Choroid plexus epithelial cell (primary cell): ENCODE measurements at places on chromosomes 13 and 19.

DNA sequence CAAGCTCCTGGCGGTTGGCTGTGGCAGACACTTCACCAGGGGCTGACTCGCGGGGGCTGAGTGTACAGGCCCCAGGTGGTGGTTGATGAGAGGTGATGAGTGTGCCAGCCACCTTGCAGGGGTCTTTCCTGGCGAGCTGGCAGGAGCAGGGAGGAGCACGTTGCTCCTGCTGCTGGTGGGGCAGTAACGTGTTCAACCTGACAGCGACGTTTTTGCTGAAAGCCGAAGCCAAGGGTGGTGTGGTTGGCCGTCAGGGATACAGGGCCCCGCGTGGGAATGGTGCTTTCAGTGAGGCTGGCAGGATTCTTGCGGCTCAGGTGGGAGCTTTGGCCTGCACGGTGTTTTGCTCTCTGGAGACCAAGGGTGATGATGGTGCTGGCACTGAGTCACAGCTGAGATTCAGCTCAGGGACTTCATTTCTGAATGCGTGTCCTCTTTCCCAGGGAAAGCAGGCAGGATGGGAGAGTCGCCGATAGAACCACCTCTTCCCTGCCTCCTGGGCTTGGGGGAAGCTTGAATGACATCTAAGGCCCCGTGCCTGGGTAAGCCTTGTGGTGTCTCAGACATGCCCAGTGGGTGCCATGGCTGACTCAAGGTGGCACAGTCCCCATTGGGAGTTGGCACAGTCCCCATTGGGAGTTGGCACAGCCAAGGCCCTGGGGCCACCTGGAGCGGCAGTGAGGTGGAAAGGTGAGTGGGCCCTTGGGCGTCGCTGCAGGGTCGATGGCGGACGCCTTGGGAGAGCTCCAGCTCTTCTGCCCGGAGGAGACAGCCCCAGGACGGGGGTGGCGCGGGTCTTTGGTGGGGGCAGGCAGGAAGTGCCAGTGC lies 8.8 kb downstream of the DAZAP1 start:
- DNase-seq = peak; percentile 61

DNA sequence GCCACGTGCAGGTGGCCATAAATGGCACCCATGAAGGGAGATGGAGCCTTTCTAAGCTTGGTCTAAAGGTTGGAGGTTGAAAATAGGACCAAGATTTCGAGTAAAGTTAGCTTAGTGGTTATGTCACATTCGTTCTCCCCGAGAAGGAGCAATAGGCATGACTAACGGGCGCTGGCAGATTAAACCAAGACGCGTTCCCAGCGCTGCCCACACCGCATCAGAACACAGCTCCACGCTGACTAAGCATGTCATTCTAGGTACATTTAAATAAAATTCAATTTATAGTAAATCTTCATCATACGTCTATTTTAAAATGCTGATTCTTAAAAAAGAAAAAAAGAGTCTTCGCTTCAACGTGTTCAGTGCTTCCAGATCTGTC lies 95.0 kb upstream of the IRS2 start:
- DNase-seq = no peak

DNA sequence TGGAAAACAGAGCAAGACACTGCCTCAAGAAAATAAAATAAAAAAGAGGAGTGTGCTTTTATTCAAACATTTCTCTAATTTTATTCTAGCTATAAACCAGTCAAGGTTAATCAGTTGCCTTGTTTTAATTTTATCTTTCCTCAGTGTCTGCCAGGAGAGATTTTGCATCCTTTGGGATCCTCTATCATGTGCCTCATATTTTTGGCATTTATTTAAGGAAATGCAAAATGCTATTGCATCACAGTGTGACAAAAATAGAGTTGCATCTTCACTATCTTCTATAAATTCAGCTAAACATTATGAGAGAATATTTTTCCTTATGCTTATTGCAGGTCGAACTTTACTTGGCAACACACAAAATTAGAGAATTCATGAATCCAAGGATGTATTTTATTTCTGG lies 639.0 kb upstream of the KLF12 start:
- no peak for DNase-seq

DNA sequence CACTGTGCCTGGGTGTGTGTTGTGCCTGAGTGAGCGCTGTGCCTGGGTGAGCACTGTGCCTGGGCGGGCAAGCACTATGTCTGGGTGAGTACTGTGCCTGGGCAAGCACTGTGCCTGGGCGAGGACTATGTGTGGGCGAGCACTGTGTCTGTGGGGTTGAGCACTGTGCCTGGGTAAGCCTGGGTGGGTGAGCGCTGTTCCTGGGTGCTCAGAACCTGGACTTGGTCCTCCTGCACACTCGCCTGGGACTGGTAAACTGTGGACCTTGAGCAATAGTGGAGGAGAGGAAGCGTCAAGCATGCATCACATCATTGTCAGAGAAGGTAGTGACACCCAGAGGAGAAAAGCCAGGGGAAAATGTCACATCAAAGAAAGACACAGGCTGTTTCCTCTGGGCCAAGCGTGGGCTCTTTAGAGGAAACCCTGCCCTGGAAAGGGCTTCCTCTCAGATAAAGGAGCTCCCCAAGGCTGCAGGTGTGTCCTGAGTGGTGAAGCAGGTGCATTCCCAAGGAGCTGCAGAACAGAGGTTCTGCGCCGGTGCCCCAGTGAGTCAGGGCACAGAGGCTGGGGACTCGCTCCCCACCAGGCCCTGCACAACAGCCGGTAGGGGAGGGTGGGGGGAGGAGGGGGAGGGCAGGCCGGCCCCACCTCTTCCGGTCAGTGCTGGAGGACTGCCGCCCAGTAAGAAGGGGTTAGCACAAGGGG lies 141.2 kb downstream of the TEX29 start:
- DNase-seq = no peak

- no peak for DNase-seq
Observed at GRCh38 chr13:59236309-59236919, 927.3 kb downstream of the DIAPH3 start.

DNA sequence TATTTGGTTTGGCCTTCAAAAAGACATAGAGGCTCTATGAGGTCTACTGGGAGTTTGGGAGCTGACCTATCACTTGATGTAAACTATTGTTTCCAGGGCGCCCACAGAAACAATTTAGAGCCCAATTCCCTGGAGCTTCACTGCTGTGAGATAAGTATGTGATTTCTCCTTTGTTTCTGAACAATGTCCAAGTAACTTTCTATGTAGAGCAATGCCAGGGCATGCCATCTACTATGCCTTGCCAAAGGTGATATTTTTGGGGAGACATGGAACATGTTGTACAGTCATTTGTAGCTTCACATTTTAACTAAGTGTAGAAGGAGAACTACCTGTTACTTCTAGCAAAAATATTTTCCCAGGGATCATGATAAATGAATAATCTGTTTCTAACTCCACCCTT lies 872.6 kb downstream of the GPC5 start:
- no peak for DNase-seq

GRCh38 chr19:30388819-30389218 lies 16.6 kb downstream of the ZNF536 start:
- DNase-seq = no peak

DNA sequence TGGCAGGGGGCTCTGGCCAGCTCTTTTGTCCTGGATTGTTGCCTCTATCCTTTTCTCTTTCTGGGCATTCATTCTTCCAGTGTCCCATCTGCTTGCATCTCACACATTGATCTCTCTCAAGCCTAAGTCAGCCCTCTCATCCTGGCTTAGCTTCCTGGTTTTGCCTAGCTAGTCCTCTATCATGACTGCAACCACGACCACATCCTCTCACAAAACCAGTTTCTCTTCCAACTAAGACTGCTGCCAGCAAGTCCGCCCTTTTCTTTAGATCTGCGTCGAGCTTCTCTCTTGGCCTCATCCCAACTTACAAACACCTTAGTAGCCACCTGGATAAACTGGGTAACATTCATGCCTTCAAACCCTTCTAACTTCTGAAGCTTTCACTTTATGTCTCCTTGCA lies 212.2 kb upstream of the HTR2A start:
- DNase-seq = no peak

DNA sequence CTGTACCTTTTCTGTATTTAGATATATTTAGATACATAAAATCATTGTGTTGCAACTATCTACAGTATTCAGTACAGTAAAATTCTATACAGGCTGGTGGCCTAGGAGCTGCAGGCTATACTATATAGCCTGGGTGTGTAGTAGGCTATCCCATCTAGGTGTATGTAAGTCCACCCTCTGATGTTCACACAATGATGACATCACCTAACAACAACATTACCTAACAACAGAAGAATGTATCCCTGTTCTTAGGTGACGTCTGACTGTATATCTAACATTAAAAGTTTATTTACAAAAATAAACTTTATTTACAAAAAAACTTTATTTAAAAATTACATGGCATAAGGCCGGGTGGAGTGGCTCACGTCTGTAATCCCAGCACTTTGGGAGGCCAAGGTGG lies 28.3 kb upstream of the ZFP30 start:
- DNase-seq = no peak

DNA sequence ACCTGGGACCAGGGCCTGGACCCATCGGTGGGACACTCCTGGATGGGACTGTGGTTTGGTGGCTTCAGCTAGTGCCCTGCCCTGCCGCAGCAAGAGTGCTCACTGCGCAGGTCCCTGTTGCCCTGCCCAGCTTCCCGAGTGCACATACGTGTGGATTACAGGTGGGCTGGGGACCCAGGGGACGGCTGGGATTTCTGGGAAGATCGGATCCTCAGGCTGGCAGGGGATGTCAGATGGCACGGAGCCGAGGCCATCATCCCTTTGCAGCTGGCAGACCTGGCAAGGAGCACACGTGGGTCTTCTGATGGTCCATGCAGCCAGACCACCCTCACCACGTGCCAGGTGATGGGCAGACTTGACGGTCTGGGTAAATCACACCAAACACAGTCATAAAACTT lies 69.3 kb downstream of the CHST8 start:
- no peak for DNase-seq

DNA sequence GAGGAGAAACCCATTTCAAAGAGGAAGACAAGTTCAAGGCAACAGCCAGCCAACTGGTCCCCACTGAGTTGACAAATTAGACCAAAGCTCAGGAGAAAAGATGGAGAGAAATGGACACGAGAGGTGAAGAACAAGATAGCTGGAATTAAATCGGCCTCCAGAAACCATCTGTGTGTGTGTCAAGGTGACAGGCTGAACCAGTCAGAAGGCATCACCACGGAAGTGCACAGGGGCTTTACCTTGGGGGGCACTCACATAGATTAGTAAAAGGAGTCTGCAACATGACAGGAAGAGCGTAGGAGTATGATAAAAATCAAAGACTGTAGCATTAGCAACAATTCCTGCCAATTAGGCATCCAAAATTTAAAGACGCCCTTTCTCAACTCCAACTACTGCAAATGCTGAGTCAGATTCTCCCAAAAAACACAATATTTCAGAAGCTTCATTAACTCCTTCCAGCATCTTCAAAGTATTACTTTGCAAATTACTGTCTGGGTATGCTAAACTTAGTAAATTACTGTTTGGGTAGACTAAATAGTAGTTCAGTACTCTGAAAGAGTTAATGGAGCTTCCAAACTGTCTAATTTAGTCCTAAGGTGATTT lies 66.2 kb downstream of the FOXO1 start:
- DNase-seq = no peak

DNA sequence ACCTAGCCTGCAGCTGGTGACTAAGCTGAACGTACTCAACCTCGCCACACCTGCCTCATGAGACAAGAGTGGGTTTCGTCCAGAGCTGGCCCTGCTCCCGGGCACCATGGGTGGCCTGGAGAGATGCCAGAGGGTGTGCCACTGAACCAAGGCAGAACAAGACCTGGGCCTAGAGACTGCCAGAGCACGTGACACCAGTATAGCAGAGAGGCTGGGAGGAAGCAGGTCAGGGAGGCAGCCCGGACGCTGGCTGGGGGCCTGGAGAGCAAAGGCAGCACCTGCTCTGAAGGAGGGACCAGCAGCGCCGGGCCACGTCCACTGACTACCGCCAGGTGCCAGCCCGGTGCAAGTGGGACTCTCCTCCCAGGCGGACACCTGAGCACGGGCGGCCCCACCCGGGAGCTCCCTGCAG lies 7.3 kb upstream of the C13orf46 start:
- peak; percentile 76 for DNase-seq

DNA sequence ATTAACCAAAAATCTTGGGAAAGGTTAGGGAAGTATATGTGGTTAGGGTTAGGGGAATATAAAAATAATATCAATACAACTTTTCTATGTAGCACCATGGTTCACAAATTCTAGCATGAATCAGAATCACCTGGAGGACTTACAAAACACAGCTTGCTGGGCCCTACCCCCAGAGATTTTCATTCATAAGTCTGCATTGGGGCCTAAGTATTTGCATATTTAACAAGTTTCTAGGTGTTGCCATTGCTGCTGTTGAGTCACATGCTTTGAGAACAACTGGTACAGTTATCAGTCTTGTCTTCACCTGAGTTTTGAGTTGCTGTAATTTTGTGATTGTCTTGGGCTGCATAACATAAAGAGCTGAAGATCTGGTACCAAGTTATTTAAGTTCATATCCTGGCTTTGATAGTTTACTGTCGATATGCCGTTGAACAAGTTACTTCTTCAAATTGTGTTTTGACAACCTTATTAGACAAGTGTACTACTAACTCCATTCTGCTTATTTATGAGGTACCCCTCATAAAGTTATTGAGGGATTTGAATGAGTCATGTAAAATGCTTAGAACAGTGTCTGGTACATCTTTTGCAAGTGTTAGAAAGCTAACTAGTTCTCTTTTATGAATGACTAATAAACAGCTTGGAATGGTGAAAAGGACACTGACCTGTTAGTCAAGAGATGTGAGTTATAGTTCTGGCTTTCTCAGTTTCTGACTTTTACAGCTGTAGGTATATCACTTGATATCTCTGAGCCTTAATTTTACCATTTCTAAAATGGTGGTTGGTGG lies 132.9 kb downstream of the PAN3 start:
- no peak for DNase-seq

DNA sequence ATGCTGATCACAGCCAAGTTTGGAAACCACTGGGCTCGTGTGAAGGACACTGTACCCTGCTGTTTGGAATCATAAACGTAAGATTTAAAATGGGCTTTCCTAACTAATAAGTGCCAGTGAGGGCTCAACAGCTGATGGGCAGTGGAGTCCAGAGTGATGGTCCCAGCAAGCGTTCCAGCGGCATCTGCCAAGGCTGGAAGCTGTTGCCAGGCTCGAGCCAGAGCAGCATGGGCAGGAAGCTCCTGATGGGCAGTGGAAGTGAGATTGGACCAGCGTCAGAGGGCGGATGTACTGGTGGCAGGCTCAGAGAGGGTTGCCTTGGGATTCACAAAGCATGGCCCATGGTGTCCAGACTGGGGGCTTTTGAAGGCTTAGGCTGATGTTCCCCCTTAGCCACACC lies 30.2 kb downstream of the COL4A2 start:
- DNase-seq = no peak

GRCh38 chr19:49488863-49489537 lies 1.6 kb downstream of the RPL13A start:
- no peak for DNase-seq

DNA sequence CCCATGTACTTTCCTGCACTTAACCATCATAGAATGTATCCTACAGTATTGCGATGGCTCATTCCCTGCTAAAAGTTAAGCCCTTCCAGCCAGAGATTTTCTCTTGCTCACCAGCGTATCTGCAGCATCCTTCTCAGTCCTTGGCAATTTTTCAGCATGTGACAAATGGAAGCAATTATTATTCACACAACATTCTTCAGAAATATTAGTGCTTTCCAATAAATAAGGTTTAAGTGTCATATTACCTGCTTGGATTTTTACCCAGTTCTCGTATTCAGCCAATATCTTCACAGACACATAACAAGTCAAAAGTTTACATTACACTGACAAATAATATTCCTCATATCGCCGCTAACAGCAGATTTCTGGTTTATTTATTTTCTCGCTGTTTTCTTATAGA lies 82.3 kb downstream of the POU4F1 start:
- no peak for DNase-seq

GRCh38 chr13:50068508-50068907 lies 53.3 kb downstream of the KCNRG start:
- DNase-seq = no peak

- DNase-seq = no peak
Observed at GRCh38 chr19:10811391-10812111, 24.5 kb downstream of the TMED1 start.
